Left ventricle myocardium superior (tissue), 1 donor: ENCODE measurements at places on chromosomes 12 and 14. TPM values are rescaled to one million over a fixed set of nuclear protein-coding genes. Genes with fewer than 3 reads are reported as not detected.

Gene HOXC12
- total RNA-seq = not detected

Gene GLTP
- total RNA-seq = 19.8 TPM

Gene FAM90A1
- not detected for total RNA-seq

Gene PYGL
- total RNA-seq = 6.6 TPM
